ENCODE measurements at places on chromosomes 7 and 10.

DNA sequence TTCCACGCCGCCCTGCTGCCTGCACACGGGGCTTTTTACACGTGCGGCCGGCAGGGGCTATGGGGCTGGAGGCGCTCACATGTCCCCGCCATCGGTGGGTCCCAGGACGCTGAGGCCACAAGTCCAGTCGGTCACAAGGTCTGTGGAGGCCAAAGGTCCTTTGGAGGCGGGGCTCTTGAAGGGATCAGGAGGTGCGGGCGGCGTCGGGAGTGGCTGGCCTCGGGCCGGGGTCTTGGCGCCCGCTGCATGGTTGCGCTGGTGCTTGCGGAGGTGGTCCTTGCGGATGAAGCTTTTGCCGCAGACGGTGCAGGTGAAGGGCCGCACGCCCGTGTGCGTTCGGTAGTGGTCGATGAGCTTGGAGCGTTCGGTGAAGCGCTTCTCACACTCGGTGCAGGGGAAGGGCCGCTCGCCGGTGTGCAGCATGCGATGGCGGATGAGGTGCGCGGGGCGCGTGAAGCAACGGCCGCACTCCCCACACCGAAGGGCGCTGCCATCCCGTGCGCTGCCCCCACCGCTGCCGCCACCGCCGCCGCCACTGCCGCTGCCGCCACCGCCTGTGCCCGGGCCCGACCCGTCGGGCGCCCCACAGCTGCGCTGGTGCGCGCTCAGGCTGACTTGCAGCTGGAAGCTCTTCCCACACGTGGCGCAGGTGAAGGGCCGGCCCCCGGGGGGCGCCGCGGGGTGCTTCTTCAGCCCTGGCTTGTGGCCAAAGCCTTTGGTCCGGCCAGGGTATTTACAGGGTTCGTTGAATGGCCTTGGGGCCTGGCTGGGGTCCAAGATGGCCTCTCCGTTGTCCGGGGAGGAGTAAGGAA is 13.7 kb upstream of the ZNF777 start:
- no peak for DNase-seq

DNA sequence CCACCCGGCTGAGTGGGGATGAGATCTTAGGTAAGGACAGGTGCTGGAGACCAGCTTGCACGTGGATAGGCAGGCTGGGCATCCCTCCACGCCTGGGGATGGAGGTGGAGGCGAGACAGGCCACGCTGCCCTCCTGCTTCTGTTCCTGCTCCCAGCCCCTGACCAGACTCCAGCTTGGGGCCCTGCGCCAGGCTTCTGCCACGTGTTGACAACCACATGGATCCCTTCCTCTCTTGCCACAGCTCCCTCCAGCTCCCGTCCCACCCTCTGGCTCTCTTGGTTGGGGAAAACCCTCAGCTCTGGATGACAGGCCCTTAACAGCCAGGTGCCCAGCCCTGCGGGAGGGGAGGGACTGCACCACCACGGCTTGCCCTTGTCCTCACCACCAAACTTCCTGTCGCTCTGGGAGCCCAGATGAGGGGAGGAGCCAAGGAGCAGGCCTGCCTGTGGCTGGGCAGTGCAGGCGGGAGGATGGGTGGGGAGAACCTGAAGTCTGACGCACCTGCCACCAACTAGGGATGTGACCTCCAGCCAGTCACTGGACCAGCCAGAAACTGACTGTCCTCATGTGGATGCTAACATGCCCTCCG is 36.0 kb downstream of the KCNH2 start:
- DNase-seq: peak; percentile 75

- no peak for DNase-seq
Observed at GRCh38 chr7:73613954-73614735, 10.2 kb downstream of the MLXIPL start.

- no peak for DNase-seq
Observed at GRCh38 chr7:77685233-77685632, 11.0 kb upstream of the RSBN1L start.

DNA sequence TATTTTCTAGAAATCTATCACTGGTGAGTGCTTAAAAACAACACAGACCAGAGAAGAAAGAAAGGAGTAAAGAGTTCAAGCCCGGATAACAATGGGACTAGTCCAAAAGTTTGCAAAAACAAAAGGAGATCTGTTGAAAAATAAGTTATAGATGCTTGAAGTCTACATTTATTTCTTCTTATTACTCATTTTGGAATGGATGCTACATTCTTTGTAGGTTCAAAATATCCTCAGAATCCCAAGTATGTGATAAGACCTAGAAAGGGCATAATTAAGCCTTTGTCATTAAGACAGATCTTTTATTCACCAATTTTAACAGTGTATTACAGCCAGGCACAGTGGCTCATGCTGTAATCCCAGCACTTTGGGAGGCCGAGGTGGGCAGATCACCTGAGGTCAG is 42.7 kb upstream of the ITGB8 start:
- no peak for DNase-seq

- DNase-seq: no peak
Observed at GRCh38 chr7:51324206-51324898, 7.7 kb upstream of the COBL start.

DNA sequence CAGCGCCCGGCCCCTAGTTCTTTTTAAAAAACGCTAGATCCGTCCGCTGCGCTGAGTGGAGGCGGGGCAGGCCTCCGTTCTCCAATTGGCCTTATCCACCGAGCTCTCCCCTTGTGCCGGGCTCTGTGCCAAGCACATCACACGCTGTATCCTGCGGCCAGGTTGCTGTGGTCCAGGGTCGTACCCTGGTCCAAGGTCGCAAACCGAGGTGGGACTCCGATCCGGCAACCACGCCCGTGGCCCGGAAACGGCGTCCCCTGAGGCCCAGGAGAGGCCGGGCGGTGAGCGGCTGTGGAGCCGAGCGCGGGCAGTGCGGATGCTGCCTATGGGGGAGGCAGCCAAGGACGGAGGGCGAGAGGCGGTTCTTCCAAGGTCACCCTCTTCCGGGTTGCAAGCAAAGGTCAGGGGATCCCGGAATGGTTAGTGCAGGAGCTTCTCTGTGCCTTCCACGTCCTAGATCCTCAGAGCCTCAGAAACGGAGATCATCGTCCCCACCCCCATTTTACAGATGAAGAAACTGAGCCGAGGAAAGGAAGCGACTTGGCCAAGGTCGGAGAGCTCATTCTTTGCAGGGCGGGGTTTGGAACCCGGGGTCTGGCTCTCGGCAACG is 72.4 kb upstream of the LRRC4 start:
- no peak for DNase-seq

GRCh38 chr7:1787241-1787640 is 117.2 kb downstream of the ELFN1 start:
- no peak for DNase-seq

DNA sequence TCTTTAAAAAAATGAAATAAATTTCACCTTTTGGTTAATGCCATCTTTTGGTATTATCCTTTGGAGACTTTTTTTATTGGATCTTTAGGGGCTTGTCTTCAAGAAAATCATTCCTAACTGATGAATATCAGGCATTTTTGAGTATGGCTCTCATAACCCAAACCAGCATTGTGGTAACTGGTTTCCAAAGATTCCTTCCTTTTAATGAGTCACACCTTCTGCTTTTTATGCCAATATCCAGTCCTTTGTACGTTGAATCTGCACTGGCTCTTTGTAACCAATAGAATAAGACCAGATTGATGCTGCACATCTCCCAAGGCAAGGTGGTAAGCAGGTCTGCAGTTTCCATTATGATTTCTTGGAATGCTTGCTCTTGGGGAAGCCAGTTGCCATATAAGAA is 89.1 kb downstream of the GPR158 start:
- DNase-seq: no peak

DNA sequence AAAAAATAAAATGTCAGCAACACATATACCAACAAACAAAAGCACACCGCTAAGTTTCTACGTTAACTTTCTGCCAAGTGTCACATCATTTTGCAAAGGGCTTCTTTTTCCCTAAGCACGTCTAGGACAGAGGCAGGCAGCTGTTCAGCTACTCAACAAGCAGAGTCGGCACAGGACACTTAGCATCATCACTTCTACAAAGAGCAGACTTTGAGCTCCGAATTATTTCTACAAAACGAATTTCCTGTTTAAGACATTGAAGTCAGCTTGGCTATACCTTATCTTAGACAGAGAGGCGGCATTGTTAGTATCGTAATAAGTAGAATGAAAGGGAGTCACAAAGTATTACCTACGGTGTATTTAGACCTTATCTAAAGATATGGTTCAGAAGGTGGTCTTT is 110.1 kb downstream of the SVIL start:
- no peak for DNase-seq

DNA sequence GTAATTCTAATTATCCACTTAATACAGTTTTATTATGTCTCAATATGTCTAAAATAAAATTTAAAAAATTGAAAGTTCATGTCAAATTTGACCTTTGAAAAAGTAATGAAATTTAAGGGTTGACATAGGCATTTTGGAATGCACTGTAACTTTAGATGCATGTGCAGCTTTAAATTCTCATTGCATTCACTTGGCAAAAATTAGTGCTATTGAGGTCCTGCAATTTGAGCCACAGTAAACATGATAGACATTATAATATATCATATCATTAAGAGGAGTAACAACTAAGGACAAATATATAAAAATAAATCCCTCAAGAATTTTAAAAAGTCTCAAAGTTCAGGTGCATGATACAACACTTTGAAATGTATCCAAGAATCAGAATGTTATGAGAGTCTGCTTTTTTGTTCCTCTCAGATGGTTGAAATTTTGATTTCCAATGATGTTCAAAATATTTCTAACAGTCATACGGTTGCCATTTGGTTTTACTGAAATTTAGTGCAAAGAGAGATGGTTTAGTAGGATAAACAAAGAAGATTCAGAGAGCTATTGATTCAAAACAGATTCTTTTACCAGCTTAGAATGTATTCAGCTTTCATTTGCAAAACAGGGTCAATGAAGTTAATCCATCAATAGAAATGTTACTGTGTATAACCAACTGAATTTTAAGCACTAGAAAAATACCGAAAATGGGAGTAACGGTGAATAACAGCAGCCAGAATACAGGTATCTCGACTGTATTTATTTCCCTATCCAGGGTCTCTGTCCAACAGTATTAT is 71.8 kb downstream of the SEMA3A start:
- no peak for DNase-seq

DNA sequence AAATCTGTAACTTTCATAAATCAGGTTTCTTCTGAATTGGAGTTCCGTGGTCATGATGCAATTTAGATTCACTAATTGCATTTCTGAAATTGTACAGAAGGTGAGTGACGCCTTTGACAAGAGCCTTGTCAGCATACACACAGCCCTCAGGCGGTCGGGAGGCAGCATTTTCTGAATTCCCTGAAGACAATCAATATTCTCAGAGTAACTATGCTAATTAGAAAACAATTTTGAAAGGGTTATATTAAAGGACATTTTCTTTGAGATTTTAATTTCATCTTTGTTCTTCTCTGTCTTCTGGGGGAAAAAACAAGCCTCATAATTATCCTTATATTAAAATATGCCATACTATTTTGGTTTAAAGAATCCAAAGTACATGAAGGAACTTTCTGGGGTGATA is 55.2 kb upstream of the SLC26A5 start:
- DNase-seq: no peak

DNA sequence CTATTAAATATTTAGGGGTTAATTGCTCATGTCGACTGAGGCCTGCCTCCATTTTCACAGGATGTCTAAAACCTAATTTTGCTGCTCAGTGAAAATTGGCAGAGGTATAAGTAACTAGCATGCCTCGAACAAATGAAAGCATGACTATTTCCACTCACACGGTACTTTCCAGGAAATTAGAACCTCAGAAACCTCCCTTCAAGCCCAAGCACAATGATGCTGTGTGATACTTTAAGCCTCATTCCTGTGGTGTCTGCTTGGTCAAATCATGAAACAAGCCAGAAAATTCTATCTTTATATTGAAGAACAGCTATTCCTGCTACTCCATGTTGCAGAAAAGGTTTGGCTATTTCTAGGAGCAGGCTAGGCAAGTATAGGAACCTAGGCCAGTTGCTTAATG is 203.0 kb downstream of the SORCS3 start:
- no peak for DNase-seq

DNA sequence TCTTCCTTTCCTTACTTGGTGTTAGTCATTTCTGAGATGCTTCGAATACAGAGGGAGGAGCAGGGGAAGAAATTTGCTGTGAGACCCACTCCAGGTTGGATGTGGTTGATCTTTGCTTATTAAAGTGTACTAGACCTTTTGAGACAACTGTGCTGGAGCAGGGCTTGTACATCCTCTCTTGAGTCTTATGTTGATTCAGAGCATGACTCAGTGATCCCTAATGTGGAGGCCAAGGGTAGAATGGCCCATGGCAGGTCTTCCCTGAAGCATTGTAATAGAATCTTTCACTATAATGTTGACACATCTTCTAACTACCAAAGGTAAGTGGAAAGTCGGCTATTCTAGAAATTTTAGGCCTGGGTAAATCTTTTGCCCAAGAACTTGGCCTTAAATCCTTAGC is 17.0 kb upstream of the SFR1 start:
- peak; percentile 14 for DNase-seq

GRCh38 chr10:99292159-99292558 is 37.0 kb upstream of the CNNM1 start:
- DNase-seq: no peak

GRCh38 chr7:101303102-101303701 is 18.4 kb downstream of the IFT22 start:
- DNase-seq: no peak

Data from activated naive CD4-positive, alpha-beta T cell treated with anti-CD3 and anti-CD28 coated beads for 36 hours (primary cell).